ENCODE measurements at places on chromosomes 7 and 10.

- no peak for DNase-seq
Measured at GRCh38 chr10:126210051-126210651, 178.1 kb downstream of the ADAM12 start.

DNA sequence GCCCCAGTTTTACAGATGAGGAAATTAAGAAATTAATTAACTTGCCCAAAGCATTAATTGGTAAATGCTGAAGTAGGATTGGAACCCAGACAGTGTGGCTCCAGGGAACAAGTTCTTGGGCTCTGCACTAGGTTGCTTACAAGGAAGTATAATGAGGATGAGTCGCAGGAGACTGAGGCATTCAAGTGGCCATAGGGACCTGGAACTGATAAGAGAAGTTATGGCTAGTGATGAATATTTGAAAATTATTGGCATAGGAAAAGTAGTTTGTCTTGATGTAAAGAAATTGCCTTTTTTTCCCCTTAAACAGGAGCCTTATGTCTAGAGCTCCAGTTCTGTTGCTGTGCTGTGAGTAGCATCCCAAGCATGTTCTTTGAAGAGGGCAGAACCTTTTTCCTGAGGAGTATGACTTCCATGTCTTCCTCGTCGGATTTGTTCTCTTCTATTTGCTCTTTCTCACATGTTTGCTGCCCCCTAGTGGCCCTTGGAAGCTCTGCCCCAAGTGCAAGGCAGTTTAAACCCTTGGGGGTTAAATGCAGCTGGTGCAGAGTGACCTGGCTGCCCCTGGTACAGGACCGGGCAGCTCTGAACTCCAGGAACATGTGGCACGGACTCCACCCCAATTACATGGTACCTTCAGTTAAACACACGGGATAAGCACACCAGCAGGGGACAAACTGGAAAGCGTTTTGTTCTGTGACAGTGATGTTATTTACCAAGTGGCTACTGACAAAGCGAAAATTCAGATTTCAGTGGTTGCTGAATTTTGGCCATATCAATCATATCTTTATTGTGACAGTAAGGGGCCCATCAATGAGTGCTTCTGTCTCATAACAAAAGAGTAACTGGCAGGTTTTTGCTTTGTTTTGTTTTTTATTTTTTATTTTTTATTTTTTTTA lies 148.8 kb downstream of the HECW1 start:
- peak; percentile 52 for DNase-seq

DNA sequence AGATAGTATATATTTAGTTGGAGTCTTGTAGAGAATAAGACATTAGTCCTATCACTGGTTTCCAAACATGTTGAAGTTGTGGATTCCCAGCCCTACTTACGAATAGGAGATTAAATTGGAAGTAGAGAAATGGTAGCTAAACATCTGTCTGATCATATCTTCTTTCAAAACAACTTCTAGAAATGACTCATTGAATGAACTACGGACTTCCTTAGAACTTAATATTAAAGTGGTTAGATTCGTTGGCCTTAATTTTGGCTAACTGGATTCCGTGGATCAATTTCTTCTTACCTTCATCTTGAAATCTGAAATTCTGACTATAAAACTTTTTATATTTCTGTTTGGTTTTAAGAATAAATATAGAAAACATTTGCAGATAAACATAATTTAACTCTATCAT lies 3.4 kb downstream of the PHF14 start:
- DNase-seq = no peak

DNA sequence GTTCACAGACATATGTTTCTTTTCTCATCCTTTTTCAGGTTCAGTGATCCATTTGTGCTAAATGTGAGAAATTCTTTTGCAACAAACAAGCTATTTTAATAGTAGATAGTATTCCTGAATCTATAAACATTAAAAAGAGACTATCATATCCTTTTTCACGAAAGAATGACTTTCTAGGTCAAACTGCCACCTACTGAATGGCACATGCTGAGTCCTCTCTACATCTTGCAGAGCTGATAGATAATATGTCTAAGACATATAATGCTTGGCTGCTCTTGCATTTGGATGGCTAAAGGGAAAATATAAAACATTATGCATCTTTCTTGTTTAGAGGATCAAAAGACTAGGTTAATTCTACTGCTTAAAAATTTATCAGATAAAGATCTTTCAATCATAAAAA lies 114.1 kb upstream of the SLC26A5 start:
- DNase-seq = no peak

DNA sequence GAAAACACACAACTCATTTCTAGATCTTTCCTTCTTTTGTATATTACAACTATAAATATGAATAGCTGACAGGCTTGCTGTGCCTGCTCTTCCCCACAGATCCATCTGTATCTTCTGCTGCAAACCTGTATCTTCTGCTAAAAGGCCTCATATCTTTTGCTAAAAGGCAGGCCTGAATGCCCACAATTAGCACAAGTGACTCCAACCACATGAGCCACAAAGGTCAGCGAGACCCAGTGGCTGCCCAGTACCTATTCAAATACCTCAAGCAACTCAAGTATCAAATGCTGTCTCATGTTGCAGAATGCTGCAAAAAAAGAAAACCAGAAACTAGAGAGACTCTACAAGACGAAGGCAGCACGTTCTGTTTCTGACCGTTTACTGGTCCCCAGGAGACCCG lies 54.5 kb upstream of the ATP6V0A4 start:
- no peak for DNase-seq

GRCh38 chr7:130505753-130506152 lies 13.9 kb downstream of the MEST start:
- no peak for DNase-seq

DNA sequence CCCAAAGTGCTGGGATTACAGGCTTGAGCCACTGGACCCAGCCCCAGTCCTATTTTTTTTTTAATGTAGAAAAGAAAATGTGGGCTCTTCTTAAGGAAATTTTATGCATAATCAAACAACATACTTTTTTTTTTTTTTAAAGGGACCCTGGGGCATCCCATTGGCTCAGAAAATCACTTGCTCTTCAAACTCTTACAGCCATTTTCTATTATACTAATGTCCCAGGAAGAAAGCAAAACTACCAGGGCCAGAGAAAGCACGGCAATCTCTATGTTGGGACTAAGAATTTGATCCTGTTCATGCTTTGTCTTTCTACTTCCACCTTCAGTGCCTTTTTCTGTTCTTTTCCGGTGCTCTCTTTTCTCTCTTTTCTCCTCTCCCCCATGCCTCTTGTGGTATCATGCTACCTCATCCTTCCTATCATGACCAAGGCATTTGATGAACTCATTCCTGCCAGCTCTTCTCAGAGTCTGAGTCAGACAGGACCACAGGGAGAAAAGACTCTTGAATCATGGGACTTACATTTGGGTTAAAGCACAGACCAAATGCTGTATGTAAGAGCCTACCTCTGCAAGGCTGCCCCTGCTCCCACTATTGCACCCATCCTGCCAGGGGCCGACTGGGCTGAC lies 76.4 kb upstream of the CCNY start:
- DNase-seq = no peak

GRCh38 chr10:60572511-60573194 lies 183.0 kb upstream of the ANK3 start:
- no peak for DNase-seq

- DNase-seq = no peak
Measured at GRCh38 chr10:29434111-29434510, 145.2 kb downstream of the LYZL1 start.

- no peak for DNase-seq
Measured at GRCh38 chr10:12444981-12445700, 95.8 kb downstream of the CAMK1D start.

DNA sequence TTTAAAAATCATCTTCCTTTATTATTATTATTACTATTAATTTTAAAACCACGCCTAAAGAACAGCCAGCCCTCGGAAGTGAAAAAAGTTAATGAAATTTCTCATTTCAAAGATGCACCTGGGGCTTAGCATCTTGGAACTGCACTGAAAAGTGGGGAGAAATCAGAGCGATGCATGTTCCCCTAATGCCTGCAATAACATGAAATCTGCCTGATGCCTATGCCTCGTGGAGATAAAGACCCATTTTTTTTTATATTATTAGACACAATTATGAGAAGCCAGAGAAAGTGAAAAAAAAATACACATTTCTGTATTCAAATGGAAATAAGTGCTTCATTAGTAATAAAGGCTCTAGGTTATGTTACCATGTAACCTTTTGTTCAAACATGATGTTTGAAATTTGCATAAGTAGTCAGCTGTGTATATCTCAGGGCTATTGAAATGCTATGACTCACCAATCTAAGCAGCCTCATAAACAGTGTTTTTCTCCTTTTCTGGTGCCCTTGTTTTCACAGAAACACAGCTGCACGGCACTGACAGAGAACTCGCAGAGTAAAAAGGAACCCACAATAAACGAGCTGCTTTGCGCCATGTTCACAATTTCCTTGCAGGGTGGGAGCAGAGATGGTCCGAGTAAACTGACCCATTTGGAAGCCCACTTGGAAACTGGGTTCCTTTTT lies 175.8 kb upstream of the PRKCQ start:
- no peak for DNase-seq

DNA sequence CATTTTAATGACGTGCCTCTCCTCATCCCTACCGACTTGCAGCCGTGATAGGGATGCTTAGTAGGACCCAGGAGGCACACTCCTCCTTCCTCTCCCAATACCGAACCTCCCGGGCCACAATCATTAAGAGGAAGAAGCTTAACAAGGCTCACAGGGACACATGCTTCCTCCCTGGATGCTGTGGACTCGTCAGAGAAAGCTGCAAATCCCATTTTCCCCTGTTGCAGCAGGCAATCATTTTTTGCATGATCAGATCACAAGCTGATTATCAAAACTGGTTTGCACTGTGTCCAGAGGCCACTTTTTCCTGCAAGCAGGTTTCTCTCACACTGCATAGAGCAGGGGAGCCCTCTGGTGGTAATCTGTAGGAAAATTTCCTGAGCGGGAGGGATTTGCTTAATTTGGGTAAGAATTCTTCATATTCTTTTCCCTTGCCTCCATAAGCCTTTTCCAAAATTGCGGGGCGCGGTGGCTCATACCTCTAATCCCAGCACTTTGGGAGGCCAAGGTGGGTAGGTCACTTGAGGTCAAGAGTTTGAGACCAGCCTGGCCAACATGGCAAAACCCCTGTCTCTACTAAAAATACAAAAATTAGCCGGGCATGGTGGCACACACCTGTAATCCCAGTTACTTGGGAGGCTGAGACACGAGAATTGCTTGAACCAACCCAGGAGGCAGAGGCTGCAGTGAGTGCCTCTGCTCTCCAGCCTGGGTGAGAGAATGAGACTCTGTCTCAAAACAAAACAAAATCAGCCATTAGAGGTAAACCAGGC lies 16.1 kb upstream of the LAMB4 start:
- DNase-seq = peak; percentile 75

DNA sequence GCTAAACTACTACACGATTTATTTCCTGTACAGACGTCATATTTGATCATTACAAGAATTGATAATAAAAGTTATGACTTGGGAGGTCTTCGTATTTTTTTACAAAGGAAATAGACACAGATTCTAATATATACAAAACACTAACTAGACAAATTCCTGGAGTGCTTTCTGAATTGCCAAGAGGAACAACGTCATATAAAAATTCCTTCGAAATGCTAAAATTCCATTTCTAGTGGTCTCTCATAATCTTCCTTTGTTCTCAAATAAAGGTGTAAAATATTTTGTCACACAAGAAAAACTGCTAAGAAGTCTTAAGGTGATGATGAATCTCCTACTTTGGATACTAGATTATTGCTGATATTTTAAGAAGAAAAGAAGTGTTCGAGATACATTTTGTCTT lies 85.4 kb downstream of the CDK6 start:
- DNase-seq = no peak

DNA sequence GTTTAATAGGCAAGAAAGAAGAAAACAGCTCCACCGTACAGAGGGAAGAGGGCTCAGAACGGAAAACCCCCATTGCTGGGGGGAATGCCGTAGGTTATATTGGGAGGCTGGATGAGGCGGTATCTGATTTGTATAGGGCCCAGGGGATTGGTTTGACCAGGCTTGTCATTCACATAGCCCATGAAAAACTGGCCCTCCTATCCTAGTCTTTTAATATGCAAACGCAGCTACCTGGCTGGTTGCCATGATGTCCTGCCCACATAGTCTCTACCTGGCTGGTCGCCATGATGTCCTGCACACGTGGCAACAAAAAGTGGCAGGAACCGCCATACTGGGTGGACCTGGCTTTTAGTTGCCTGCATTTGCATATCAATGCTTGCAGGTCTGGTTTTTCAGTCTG lies 84.7 kb downstream of the AUTS2 start:
- no peak for DNase-seq

- DNase-seq = no peak
Measured at GRCh38 chr10:104054430-104054829, 31.2 kb downstream of the COL17A1 start.

DNA sequence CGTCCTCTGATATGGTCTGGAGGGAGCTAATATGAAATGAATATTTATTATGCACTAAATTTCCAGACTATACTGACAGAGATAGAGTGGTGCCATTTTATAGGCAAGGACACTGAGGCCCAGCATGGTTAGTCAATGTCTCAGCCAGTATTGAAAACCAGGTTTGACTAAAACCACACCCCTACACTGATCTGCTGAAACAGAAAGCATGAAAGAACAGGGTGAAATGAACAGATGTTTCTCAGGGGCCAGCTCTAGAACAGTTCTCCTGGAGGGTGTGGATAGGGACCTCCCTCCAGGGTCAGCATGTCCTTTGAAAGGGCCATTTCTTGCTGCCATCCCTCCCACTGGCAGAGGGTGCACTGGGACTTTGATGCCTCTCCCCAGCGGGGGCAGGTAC lies 700.5 kb downstream of the GRID1 start:
- no peak for DNase-seq

DNA sequence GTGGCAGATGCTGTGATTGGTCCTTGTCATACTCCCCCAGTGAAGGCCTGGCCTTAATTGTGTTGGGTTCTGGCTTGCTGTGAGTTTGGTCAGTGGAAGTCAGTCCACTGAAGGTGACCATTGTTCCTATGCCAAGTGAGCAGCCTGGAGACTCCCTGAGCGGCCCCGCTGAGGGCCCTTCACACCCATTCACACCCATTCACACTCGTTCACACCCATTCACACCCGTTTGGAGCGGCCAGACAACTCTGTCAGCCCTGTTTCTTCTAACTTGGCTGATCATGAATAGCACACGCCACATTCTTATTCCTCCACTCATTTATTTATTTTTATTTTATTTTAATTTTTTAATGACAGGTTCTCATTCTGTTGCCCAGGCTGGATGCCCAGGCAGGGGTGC lies 61.5 kb downstream of the C10orf120 start:
- DNase-seq = no peak

- DNase-seq = no peak
Measured at GRCh38 chr7:7970531-7971307, 2.1 kb downstream of the GLCCI1 start.

DNA sequence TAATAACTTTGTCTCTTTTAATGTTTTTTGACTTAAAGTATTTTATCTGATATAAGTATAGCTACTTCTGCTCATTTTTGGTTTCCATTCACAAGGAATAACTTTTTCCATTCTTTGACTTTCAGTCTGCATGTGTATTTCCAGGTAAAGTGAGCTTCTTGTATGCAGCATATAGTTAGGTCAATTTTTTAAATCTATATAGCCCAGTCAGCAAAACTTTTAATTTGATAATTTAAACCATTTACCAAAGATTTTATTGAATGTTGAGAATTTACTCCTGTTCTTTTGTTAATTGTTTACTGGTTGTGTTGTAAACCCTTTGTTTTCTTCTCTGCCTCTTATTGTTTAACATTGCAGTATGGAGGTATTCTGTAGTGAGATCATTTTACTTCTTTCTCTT lies 696.9 kb upstream of the LRRTM3 start:
- DNase-seq = no peak

- DNase-seq = no peak
Measured at GRCh38 chr10:7378602-7379403, 32.0 kb downstream of the SFMBT2 start.
